ENCODE measurements at places on chromosomes 5 and 9.

GRCh38 chr9:13746876-13747275, 467.4 kb upstream of the MPDZ start:
- no peak for DNase-seq

DNA sequence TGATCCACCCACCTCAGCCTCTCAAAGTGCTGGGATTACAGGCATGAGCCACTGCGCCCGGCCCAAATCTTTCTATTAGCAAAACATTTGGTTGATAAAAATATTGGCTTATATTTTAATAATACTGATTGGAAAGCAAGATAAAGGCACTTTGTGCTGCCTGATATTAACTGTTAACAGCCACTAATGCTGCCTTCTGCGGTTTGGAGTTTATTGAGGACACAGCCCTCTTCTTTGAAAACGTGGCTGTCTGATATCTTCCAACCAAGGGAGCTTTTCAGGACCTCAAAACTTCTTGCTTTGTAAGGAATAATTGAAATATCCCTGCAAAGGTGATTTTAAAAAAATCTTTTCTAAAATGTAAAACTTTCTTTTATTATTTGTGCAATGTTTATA, 94.0 kb downstream of the IQGAP2 start:
- no peak for DNase-seq

- no peak for DNase-seq
These were observed 13.0 kb downstream of the VCP start for GRCh38 chr9:35059438-35059837.

GRCh38 chr9:132167192-132167591, 5.3 kb downstream of the NTNG2 start:
- no peak for DNase-seq

DNA sequence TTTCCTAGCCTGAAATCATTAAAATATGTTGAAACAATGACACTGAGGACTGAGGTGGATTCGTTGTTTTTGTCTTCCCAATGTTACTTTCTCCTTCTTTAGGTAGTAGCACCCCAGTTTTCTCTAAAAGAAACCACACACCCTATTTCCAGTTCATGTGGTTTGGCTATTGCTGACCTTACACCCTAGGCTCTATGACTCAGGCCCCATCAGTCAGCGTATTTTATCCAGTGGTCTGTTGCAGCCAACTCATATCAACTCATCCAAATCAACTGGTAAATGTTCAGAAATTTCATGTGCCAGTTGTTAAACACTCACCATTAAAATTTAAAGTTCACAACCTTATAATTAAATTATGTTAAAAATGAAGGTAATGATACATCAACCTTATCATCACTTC, 44.6 kb upstream of the NFIB start:
- DNase-seq, result no peak

- DNase-seq, result no peak
These were observed 21.4 kb upstream of the OTULINL start for GRCh38 chr5:14560091-14560595.

- no peak for DNase-seq
These were observed 142.1 kb downstream of the EPB41L4A start for GRCh38 chr5:112276991-112277390.

DNA sequence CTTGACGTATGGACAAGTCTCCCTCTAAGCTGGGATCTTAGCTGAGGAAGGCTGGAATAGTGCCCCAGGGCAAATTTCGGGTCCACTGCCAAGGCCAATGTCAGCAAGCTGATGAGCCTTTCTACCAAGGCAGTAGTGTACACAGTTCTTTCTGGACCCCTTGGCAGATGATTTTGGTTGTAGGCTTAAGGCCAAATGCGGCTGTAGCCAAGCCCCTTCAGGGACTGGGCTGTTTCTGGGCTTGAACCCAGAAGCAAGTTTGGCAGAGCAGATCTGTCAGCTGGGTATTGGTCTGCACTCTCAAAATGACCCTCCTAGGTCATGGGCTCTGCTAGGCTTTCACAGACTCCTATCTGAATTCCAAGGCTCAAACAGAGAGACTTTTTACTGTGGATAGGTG, 121.6 kb downstream of the ADAMTSL1 start:
- DNase-seq, result no peak

DNA sequence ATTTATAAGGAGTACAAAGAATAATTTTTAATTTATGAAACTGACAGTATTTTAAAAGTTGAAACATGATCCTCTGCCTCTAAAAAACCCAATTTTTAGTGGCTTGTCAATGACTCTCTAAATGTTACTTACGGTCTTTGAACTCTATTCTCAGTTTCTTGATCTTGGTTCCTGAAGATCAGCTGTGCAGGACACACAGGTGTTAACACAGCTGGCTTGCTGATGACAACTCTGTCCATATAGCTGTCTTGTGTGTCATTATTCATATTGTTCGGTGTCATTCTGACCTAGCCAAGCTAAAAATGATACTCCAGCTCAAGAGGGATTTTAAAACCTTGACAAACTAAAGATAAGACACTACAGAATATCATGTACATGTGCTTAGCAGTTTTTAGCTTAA, 314.5 kb downstream of the CCDC171 start:
- no peak for DNase-seq

DNA sequence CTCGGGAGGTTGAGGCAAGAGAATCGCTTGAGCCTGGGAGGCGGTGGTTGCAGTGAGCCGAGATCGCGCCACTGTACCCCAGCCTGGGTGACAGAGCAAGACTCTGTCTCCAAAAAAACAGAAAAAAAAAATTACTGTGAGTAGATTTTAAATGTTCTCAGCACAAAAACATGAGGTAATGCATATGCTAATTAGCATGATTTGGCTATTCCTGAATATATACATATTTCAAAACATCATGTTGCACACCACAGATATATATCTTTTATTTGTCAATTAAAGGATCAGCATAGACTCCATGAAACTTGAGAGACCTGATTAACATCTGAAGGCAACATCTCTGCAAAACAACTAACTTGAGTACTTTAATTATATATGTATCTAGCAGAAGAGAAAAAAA, 103.3 kb downstream of the THBS4 start:
- DNase-seq, result no peak

DNA sequence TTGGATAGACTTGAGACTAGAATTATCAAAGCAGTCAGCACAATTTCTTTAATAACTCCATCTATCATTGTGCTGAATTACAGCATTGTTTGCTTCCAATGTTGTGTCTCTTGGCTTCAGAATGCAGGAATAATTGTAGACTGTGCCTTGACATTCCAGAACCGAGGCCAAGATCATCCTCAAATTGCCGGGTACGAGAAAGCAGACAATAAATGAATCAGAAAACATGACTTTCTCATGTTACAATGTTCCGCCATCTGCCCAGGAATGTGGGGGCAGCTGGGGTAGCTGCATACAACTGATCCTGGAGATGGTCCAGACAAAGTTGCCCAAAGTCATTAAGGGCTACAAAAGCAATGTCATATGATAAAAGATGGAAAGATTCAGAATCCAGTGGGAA, 206.2 kb upstream of the SGCD start:
- no peak for DNase-seq

DNA sequence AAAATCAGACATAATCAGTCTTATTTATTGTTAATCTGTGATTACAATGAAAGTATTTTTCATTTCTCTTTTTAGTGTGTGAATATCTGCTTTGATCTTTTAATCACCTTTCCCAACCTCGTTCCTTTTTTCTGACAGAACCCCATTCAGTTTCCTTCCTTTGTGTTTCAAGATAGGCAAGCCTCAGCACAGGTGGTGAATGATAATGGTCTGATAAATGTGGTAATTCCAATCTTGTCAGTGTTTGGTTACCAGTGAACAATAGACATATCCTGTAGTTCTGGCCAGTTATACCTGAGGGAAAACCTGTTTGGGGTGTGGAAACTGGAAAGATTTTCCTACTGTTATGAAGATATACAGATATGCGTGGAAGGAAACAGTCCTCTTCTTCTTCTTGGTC, 13.5 kb downstream of the STX17 start:
- DNase-seq, result no peak

GRCh38 chr5:179261301-179262125, 83.7 kb downstream of the ADAMTS2 start:
- peak; percentile 46 for DNase-seq

DNA sequence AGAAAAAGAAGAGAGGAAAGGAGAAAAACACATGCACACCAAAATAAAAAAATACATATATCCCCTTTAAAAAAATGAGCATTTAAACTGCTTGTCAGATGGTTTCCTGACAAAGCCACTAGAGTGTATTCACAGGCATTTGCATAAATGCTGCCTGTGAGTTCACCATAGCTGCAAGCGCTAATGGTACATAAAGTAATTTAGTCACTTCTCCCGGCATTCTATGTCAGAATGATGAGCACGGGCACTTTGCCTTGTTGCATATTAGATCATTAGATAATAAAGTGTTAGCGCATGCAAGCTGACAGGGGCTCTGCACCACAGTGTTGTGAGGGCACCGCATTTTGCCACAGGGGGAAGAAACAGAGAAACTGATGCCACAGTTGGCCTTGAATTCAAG, 280.6 kb downstream of the EBF1 start:
- DNase-seq, result no peak

DNA sequence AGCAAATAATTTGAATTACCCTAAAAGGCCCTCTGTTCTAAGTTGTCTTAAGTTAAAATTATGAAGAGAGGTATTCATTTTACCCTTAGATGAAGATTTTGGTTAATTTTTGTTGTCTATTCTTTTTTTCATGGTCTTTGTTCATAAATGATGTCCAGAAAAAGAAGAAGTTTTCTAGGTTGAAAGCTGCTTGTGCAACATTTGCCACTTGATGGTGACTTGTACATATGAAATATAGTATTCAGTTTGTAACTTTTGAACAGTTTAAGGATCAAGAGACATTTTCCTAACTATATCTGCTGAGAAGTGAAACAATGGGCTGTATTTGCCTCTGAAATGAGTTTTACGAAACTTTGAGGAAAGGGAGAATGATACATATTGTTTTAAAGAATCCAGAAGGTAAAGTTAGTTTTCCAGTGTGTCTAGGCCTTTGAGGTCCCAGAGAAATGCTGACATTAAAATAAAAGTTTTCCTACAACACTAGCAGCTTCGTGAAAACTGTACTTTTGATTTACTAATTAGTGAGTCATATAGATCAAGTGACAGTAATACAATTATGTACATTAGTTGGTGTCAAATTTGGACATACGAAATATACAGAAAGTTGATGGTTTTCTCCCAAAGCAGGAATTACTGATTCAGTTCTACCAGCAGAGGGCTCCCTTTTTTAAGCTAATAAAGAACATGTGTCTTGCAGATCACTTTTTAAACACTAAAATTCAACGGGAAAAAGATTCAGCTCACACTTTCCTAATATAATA, 70.5 kb downstream of the PIK3R1 start:
- DNase-seq, result peak; percentile 57

DNA sequence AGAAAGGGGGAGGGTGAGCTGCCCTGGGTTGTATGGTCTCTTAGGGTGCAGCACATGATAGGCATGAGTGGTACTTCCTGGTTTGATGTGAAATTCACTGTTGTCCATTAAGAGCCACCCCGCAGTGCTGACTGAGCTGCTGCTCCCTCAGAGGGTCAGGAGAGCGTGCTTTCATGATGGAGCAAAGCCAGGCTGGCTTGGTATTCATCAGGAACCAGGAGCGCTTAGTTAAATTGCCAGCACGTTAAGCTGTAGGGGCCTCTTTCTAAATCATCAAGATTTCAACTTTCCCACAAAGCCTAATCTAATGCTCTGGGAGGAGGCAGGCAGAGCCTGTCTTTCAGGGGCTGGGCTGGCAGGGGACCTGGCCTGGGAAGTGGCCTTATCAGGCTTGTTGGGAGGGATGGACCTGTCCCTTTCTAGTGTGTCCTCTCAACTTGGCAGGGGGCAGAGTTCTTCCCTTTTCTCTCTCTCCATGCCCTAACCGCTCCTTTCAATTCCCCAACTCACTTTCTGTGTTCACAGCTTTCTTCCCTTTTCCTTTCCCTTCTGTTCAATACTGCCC, 7.9 kb downstream of the CYSTM1 start:
- DNase-seq, result no peak

DNA sequence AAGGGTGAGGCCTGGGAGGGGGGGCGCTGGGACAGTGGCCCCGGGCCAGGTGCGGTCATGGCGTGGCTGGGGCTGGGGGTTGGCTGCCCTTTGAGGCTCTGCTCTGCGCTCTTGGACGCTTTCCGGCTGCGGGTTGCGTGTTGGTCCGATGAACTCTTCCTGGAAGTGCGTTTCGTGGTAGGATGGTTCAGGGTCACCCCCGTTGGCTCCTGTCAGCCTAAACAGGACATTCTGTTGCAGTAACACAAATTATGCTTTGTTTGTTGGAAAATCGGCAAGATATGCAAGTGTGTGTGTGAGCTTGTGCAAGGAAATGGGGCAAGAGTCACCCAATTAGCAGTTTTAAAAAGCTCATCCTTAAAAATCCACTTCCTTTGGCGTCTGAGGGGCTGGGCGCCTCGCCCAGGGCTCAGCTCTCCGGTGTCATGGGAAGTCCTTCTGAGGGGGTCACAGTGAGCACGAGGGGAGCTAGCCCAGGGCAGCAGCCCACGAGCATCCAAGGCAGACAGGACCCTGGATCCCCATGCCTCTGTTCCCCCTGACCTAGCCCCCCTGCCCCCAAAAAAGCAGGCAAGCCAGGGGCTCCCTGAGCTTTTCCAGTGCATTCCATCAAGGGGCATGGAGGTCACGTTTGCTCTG, 22.2 kb upstream of the RNU6ATAC start:
- no peak for DNase-seq

DNA sequence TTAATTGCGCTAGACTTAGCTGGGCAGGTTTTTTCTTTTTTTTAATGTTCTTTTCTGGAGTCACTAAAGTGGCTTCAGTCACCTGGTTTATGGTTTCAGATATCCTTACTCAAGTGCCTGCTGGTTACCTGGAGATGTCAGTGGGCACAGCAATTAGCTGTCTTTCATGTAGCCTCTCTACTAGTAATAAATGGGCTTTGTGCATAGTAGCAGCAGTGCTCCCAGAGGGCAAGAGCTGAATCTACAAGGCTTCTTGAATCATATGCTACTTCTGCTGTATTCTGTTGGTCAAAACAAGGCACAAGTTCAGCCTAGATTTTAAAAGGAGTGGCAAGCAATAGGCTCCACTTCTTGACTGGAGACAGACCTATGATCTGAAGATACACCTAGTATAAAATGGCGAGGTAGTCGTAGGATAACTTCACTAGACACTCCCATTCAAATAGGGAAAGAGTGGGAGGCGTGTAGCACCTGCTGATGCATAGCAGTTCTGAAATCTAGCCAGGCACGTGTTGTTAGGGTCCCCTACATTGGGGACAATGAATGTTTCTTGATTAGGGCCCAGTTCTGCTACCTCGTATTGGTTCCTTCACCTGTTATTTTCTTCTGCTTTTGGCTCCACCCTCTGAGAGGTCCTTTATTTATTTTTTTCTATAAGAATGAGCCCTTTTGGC, 7.0 kb downstream of the SCAMP1 start:
- no peak for DNase-seq

DNA sequence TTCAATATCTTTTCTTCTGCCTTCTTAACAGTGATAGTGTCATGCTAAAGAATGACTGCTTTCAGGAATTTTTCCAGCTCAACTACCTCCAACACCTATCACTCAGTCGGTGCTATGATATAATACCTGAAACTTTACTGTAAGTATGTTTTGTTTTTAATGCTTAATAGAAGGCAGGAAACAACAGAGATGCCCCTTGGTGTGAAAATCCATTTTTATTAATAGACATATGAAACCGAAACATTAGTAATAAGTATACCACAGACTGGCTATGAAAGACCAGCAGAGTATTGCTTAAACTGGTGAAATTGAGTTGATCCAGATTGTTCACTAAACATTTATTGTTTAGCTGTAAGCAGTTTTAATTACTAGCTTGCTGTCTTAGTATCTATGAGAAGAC, 25.2 kb downstream of the SKP2 start:
- no peak for DNase-seq

GRCh38 chr5:6676702-6677101, 36.5 kb upstream of the TENT4A start:
- DNase-seq, result no peak

- DNase-seq, result no peak
These were observed 125.6 kb downstream of the RAB3C start for GRCh38 chr5:58708456-58708855.

All from hematopoietic multipotent progenitor cell (in vitro differentiated cells).